CD4-positive, alpha-beta T cell treated with Interleukin-4 for 4 hours (primary cell): ENCODE measurements at places on chromosomes 7 and 10.
A peak's percentile ranks its signal among the peaks of the same experiment; 100 is the strongest.

GRCh38 chr10:114432566-114433093 lies 28.3 kb upstream of the AFAP1L2 start:
- no peak for DNase-seq

- no peak for DNase-seq
Measured at GRCh38 chr7:41116817-41117216, 586.1 kb downstream of the INHBA start.

GRCh38 chr10:4655406-4655805 lies 170.6 kb upstream of the AKR1E2 start:
- DNase-seq: no peak

GRCh38 chr10:76632767-76633051 lies 1004.9 kb downstream of the KCNMA1 start:
- no peak for DNase-seq

DNA sequence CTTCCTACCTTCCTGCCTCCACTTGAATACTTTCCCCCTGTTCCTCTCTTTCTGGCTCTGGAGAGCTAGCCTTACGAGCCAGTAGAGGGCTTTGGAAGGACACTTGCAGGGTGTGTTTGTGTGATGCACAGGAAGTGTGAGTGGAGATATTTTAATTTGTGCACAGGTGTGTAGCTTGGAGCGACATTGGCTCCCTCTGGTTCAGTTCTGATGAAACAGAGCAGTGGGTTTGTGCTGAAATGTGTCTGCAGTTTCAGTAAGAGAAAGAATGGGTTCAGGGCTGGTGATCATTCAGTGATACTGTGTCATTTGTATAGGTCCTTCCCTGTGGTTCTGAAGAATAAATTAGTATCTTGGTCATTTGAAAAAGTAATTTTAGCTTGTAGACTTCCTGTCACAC lies 86.9 kb downstream of the SND1 start:
- no peak for DNase-seq

- DNase-seq: peak; percentile 48
Measured at GRCh38 chr10:22550732-22551131, 163.6 kb downstream of the PIP4K2A start.

GRCh38 chr10:48973065-48973464 lies 33.4 kb upstream of the LRRC18 start:
- no peak for DNase-seq

DNA sequence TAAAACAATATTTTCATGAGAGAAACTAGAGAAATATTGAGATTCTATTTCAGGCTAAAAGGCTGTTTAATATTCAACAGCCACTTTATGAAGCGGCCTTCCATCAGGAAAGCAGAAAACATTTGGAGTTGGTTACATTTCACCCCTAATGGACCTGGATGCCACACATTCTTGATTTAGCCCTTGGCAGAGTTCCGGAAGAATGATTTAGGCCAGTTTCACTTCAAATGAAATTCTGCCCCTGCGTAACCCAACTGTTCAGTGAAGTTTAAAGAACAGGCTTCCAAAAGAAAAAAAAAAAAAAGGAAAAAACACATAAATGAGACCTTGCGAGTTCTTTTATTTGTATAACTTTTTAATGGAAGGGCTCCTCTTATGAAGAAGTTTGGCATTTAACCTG lies 239.2 kb upstream of the AKR1E2 start:
- no peak for DNase-seq

DNA sequence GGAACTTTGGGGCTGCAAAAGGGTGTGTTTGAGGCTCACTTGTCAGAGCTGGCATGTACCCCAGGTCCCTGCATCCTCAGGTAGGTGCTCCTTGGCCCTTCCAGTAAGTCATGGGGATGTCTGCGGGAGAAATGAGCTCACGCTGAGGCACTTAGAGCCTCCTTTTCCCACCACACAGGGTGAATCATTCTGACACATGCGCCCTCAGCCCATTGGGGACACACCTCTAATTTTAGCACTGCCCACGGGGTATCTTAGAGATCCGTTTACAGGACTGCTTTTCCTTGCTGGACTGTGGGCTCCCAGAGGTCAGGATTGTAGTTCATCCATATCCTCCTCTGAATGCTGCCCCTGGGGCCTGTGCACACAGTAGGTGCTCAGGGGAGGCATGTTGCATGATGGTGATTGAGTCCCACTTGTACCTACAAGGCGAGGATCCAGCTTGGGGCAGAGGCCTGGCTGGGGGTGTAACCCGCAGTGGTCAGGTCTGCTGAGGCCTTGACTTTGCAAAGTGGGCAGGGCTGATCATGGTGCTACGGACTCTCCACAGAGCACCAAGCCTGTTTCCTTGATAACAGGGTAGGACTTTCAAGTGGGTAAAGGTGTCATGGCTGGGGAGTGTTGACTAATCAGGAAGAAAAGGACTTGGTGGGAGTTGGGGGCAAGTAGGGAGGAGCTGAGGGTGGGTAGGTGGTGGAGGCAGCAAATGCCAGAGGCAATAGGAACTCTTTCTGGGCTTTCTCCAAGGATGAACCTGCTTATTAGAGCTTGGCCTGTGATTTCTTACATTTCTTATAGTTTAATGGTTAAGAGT lies 5.8 kb downstream of the TSPAN15 start:
- DNase-seq: no peak

- no peak for DNase-seq
Measured at GRCh38 chr10:8058274-8059111, 4.0 kb downstream of the GATA3 start.

GRCh38 chr7:108102671-108103312 lies 27.4 kb downstream of the LAMB4 start:
- DNase-seq: no peak

- DNase-seq: no peak
Measured at GRCh38 chr10:44036425-44036824, 348.5 kb downstream of the CXCL12 start.

GRCh38 chr7:4042402-4043045 lies 639.6 kb upstream of the FOXK1 start:
- DNase-seq: no peak

DNA sequence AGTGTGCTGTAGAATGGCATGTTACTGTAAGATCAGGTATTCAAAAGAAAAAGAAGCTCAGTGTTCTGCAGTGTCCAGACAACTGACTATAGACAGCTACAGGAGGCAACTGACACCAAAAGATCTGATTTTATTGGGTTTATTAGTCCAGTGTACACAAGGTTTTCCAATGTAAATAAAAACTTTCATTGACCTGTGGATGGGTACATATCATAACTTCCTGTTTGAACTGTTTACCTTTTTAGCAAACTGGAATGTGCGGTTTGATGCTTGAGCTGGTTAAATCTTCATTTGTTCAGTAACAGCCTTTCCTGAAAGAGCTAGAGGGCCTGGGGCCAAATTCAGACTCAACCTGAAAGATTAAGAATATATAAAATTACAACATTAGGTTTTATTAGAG lies 172.6 kb upstream of the SP8 start:
- DNase-seq: no peak

DNA sequence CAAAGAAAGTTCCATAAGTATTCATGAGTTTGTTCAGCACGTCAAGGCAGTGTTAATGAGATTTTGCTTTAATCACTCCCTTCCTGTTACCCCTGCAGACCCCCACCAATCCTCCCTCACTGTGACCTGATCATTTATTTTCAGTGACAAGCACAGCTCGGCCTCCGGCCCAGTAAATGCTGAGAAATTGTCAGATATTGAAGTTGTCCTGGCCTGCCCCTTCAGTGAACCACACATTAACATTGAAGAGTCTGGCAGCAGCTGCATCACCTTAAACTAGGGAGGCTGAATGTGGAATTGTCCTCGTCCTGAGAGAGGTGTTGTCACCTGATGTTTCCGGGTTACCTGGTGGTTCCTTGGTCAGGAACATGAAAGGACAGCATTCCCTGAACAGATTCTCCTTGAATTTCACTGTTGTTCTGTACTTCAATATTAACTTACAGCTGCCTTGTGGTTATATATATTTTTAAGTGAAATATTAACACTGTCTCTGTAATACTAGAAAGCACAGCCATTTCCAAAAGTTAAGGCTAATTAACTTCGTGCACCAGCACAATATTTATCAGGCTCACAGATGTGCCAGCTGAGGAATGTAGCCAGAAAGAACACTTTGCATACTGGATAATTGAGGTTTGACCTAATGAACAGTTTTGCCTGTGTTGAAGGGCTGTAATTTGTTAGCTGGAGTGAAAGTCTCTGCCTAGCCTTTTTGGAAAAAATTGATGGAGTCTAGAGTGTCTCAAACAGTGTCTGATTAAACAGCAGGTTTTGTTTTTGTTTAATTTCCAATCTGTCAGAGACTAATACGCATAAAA lies 265.3 kb downstream of the HDAC9 start:
- no peak for DNase-seq

DNA sequence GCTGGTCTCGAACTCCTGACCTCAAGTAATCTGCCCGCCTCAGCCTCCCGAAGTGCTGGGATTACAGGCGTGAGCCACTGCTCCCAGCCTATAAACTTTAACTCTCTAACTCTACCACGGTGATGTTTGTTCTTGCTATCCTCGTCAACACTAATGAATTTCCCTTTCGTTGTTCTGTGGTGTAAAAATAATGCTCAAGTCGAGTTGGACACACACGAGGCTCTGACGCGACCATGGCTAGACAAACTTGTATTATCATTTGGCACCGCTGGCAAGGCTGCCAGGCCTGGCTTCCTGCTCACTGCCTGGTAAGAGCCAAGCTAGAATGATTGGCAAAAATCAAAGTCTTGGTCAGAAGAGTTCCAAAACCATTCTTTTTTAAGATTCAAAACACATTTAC lies 167.0 kb upstream of the KLF6 start:
- DNase-seq: no peak

DNA sequence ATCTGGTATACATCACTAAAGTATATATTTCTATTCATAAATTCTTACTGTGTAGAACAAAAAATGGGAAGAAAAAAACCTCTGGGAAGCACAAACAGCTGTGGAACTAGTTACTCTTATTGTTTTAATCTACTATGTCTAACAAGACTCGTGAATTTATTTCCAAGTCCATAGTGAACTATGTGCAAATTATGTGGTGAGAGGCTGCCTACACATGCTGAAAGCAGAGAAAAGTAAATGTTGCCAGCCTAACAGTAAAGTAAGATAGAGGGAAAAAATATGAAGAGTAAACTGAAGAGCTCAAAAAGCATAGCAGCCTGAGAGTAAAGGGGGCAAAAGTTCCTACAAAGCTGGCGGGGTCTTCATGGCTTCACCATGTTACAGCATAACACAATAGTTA lies 3.0 kb downstream of the GDI2 start:
- no peak for DNase-seq

DNA sequence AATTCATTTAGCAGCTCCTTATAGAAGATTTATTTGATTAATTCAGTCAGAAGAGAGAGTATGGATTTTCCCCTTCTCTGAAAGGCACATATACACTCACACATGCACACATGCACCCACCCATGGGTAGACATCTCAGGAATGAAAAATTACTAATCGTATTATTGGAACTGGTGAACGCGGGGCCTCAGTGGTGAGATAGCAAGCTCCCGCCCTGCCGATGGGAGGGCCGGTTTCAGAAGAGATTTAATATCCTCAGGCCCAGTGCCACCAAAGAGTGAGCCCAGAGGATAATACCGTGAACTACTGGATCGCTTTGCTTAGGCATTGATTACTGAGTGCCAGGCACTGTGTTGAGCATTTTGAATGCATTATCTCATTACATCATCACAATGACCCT lies 38.0 kb upstream of the EMX2 start:
- DNase-seq: no peak

GRCh38 chr10:93149761-93150160 lies 76.1 kb downstream of the CYP26A1 start:
- DNase-seq: no peak

DNA sequence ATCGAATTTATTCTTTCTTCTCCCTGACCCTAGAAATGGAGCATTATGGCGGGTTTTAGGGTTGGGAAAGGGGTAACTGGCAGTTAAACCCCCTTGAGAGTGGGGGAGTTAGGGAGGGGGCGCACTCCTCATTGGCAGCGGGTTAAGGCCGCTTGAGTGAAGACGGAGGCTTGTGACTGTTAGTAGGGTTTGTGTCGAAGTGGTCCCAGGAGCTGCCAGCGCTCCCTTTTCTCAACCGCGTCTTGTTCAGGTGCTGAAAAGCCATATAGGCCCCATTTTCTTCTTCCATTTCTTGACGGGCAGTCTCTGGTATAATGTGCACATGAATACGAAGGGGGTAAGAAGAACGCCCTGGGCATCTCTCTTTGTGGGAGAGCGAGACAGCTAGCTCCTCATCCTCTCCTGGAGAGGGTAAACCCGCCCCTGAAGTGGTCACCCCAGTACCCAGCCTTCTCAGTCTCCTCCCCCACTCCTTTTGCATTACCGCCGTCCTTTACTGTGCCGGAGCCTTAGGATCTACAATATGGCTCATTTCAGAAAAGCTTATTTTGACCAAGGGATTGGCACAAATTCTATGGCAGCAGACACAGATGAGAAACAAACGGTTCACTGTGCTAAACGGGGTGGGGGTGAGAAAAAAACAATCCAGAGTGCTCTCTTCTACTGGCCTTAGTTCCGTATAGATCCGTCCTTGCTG lies 836 bp downstream of the KMT2E start:
- DNase-seq: peak; percentile 70

DNA sequence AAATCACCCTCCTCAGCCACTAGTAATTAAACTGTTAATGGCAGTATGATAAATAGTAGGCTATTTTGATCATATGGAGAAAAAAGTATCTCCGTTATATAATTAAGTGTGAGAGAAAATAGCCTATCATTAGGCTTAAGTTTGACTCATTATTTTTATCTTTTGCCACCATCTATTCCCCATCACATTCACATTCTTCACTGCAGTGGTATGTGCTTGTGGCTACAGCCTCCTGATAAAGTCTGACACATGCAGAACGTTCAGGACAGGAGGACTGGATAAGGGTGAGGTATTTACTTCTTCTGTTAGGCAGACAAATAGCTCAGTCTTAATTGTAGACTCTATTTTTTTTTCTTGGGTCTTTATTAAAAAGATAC lies 5.8 kb downstream of the NEBL start:
- DNase-seq: no peak

DNA sequence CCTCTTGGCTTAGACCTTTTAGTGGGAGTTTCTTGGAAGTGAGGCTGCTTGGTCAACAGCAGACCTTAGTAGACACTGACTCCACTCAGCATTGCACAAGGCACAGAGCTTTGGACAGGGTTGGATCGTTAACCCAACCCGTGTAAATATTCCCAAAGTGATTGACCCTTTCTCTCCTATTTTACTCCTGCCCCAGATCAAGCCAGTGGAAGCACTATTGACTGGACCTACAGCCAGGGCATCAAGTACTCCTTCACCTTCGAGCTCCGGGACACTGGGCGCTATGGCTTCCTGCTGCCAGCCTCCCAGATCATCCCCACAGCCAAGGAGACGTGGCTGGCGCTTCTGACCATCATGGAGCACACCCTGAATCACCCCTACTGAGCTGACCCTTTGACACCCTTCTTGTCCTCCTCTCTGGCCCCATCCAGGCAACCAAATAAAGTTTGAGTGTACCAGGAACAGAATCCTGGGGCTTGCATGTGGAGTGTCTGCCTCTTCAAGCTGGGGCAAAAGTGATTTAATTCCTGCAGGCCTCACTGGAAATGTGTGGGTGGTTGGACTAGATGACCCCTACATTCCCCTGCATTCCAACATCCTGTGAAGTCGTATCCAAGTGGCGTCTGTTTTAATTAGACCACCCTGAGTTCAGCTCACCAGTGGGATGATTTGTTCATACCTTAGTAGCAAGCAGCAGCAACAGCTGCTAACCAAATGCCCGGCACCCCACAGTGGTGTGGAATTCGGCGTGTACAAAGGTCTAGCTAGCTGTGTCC lies 7.5 kb downstream of the CPA1 start:
- no peak for DNase-seq

- DNase-seq: no peak
Measured at GRCh38 chr10:22455068-22455857, 110.0 kb downstream of the SPAG6 start.

GRCh38 chr7:480531-481218 lies 39.0 kb downstream of the PDGFA start:
- DNase-seq: no peak
